Uterus (tissue), 4 donors: ENCODE measurements at places on chromosomes 4 and X.

- DNase-seq, result no peak
These were observed 308.2 kb upstream of the ADGRL3 start for GRCh38 chr4:60891947-60892346.

- DNase-seq, result no peak
These were observed 13.6 kb upstream of the C4orf50 start for GRCh38 chr4:6031846-6032245.

- no peak for DNase-seq
These were observed 380.8 kb downstream of the SPRY1 start for GRCh38 chr4:123777373-123777772.

DNA sequence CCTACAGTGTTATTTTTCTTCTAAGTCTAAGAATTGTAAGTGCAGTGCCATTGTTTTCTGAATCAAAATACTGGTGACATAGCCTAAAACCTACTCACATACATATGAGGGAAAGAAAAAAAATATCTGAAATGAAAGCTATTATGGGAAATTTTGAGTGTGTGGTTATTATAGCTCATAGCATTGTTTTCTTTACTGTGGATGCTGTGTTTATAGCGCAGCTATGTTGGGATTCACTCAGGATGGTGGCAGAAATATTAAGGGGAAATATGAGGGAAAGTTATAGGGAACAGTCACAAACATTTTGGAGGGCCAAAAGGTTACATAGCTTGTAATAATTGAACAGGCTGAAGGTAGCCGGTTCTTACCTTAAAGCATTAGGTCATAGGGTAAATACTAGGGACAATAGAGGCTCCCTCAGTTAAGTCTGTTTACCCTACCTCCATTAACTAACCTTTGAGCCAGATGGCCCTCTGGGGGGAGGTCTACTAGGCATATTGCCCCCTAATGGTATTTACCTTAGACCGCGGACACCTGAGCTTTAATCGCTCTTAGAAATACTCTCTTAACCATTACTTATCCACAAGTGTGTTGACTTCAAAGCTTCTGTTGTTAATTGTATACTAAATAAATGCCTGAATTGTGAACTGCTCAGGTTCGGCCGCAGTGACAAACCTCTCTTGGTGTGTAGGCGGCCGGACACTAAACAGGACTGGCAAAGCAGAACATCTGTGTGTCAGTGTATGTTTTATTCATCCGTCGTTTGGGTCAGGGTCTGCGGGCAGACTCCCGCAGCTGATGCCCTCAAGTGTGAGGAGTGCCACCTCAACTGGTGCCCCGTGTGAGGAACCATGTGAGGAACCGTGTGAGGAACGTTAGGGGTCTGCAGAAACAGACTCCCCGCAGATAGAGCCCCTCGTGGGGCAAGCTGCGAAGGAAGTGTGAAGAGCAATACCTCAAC lies 21.3 kb upstream of the SULT1B1 start:
- no peak for DNase-seq

DNA sequence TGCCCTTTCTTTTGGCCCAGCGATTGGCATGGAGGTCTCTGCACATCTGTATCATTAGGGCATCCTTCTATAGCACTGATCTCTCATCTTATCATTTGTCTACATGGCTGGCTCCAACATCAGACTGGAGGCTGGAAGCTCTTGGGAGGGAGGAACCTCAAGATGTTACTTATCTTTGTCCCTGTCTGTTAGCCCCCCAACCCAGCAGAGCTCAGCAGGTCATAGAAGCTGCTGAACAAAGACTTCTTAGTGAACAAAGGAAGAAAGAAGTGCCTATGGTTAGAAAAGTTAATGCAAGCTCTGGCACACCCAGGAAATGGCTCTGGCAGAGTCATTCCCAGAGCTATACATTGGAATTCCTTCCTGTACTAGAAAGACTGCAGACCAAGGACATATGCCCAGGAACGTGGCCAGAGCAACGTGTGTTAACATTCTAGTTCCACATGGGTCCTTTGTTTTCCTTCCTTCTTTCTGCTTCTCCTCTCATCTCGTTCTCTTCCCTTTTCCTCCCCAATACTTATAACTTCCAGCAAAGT lies 74.0 kb downstream of the SEL1L3 start:
- DNase-seq, result no peak

GRCh38 chrX:132986556-132986955 lies 28.1 kb upstream of the HS6ST2 start:
- DNase-seq, result no peak

GRCh38 chr4:159098482-159099127 lies 4.3 kb upstream of the RAPGEF2 start:
- no peak for DNase-seq

- DNase-seq, result no peak
These were observed 2.8 kb upstream of the GRIA2 start for GRCh38 chr4:157217708-157218107.

DNA sequence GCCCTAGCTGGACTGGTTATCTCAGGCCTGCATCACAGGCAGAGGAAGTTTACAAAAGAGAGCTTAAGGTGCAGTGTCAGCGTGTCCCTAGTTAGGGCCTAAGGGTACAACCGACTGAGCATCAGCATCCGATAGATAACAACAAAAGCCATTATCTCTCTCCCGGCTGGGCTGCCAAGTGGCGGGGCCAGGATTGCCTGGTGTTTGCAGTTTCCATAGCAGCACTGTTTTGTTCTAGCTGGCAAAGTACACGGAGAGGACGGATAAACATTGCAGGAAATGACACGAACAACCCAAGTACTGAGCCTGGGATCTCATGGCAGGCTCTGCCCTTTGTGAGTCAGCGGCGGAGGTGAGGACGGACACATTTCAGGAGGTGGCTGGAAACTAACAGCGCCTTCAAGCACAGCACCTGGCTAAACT lies 104.7 kb upstream of the NOCT start:
- DNase-seq, result peak; percentile 63

DNA sequence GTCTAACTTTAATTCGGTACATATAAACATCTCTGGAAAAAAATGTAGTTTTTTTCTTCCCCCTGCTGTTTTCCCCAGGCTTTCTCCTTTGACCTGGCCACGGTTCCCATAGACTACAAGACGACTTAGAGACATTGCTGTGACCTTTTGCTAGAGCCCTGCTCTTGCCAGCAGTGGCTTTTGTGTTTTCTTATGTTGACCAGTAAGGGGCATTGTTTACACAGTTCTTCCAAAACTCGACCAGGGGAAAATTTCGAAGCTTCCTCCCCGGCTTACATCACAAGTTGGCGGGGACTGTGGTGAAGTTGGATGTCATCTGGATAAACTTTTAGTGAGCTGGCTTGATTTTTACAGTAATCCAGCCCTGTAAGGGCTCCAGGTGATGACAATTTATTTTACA lies 9.3 kb downstream of the CCDC160 start:
- DNase-seq, result no peak
